Activated T-helper 2 cell treated with anti-CD3 and anti-CD28 coated beads, Interferon-gamma antibody, Interleukin-2, Interleukin-4, amounts not matched to agents 10 μg/mL and 5 μg/mL and 100 μg/mL, durations not matched to agents 14 hours and 24 hours and 36 hours (primary cell): ENCODE measurements at places on chromosomes 6 and 20.

DNA sequence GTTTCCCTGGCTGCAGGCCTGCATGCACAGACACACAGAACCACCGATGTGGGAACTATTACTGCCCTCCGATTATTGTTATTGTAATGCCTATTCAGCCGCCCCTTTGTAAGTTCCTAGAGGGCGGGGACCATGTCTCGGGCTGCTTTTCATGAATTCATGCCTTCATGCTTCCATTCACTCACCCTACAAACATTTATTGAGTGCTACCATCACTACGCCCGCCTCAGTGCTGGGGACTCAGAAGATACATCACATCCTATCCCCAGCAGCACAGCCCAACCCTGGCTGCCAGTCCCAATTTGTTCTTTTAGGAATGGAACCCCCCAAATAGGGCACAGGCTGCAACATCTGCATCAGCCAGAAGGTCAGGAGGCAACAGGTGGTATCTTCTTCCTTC lies 75.9 kb downstream of the FOXA2 start:
- no peak for DNase-seq

- no peak for DNase-seq
These were observed 179.5 kb downstream of the SYNDIG1 start for GRCh38 chr20:24648919-24649318.

DNA sequence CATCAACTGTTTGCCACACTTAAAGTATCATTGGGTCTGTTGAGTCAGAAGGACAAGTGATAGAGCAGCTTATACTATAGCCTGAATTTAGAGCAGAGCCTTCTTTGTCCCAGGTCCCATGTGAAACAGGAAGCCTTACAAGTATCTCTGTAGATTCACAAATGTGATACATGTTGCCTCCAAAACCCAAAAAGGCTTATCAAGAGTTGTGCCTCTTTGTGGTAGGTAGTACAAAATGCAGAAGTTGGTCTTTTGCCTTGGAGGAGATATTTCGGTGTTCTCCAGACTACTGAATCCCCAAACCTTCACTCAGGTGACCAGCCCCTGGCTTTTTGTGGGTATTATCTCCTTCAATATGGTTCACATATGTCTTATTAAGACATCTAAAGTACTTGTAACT lies 172.8 kb upstream of the PROKR2 start:
- DNase-seq: no peak

DNA sequence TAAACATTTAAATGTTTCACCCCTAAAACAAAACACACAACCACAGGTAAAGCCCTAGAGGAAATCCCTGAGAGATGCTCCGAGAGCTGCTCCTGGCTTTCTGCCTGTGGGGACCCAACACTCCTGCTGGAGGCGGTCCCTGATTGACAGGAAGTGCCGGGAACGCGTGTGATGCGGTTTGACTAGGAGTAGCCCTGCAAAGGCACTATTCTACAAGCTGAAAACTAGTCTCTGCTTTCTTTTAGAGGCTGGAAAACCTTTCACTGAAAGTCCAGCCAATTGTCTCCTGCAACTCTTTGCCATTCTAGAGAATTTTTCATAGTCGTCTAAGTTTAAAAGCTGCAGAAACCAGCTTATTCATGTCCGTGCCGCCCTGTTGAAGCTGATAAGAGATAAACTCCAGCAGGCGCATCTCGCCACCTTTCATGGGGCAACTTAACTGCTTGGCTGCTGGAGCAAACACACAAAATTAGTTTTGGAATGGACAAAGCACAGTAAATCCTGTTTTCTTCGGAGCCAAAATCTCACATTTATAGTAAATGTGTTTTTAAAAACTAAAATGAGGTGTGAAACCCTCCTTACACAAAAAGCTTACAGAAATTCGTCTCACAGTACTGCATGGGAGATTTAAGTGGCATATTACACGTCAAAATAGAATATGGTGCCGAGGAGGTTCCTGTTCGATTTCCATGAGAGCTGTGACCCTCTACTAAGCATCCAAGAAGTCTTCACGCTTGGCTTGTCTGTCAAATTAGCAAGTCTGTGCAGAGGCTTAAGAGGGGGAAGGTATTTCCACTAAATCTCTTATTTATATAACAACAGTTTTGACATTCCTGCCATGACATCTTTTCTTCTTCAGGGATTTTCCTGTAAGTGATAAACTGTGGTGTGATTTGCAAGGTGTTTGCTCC lies 46.9 kb downstream of the DACT2 start:
- DNase-seq: no peak

- DNase-seq: no peak
These were observed 53.9 kb downstream of the DHX35 start for GRCh38 chr20:39016041-39016440.
